ENCODE measurements at places on chromosomes 7 and 10.
A peak's percentile ranks its signal among the peaks of the same experiment; 100 is the strongest.

GRCh38 chr10:34804306-34804705, 10.8 kb downstream of the PARD3 start:
- no peak for DNase-seq

DNA sequence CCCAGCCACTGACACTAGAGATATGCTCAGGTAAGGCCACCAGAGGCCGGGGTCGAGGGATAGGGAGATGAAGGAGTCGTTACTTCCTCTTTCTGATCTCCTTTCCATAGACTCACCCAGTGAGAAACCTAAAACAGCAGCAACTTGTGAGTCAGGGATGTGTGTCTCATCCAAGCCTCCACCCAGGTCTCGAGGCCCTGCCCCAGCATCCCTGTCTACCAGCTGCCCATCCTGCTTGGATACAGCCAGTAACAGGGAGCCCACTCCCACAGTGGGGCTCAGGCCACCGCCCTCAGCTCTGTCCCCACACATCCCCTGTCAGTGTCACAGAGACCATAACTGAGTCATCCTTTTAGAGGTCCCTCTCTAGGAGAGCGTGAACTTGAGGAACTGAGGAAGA, 49.6 kb upstream of the CHST15 start:
- DNase-seq = no peak

DNA sequence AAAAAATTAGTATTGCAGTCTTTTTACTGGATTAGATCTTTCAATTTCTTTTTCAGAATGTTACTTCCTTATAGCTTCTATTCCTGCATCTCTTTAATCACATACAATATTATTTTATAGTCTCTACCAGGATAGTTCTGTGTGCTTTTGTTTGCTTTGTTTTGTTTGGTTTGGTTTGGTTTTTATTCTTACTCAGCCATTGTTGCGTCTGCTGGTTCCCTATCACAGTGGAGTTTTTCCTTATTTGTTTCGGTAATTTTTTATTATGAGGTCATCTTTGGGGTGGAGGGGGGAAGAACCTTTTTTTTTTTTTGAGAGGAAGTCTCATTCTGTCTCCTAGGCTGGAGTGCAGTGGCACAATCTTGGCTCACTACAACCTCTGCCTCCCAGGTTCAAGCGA, 9.0 kb upstream of the BAIAP2L1 start:
- DNase-seq = no peak

DNA sequence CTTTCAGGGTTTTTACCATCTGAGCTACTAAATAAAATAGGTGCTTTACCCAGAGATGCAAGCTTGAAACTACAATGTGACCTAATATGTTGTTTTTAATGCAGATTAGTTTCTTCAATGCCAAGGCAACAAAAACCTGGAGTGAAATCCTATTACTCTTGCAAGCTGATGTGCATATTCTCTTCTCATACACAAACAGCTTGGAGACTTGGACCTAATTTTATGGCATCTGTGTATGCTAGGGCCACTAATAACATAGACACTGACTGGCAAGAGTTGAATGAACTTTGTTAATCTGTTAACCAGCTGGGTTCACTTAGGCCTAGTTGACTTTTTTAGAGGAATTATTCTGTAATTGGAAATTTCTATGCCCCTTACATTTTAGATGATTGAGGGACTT, 23.4 kb upstream of the SMIM30 start:
- no peak for DNase-seq

GRCh38 chr7:74002474-74003017, 25.4 kb upstream of the ELN start:
- no peak for DNase-seq

- no peak for DNase-seq
Measured at GRCh38 chr7:37674531-37674930, 9.0 kb upstream of the GPR141 start.

DNA sequence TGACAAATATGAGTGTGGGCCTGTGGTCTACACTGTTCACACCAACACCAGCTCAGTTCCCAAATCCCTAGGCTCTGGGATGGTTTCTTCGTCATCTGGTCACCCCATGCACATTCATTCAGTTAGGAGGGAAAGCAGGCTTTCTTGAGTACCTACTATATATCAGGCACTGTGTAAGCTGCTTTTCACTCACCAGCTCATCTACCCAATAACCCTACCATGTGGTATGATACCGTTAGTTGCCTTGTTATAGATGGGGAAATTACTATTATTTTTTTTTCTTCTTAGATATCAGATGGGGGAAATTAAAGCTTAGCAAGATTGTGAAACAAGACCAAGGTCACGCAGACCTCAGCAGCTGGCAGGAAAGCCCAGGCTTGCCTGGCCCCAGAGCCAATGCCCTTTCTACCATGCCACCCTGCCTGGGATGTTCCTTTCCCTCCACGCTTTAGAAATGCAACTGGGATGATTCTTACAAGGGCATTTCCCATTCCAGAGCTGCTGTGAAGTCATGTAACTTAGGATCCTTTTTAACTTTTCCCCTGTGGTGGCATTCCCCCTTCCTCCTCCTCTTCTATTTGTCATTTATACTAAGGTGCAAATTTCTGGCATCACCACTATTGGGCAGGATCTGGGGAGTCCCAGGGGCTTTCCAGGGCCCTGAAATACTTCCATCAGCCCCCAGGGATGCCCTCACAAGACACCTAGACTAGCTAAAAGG, 93.1 kb upstream of the EFCAB10 start:
- DNase-seq = no peak

DNA sequence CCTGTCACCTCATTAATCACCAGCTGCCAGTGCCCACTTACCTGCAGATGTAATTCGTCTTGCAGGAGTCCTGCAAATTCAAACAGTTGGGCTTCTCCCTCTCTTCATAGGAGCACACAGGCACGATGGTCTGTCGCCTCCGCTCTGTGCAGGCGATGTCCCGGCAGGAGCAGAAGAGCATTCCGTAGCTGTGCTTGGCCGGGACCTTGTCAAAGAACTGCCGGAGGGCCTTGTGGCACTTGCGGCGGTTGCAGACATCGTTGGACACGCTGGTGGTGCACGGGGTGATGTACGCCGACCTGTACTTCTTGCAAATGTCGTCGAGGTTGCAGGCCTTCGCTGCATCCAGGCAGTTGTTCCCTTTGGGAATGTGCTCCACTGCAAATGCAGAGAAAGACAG, 147.8 kb downstream of the GFRA1 start:
- no peak for DNase-seq

DNA sequence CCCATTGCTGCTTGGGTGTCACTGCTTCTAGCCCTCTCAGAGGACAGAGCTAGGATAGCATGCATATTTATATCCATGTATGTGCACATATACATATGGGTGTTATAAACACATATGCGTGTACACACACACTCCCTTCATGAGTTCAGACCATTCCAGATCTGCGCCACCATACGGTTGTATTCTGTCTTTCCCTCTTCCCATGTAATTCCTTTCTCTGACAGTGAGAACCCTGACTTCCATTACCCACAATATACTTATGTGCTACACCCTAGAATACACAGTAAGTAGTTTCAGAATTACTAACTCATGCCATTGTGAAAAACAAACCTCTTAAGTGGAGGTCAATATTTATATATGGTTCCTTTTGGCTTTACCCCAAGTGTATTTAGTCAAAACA, 116.6 kb upstream of the SAMD8 start:
- DNase-seq = peak; percentile 92

DNA sequence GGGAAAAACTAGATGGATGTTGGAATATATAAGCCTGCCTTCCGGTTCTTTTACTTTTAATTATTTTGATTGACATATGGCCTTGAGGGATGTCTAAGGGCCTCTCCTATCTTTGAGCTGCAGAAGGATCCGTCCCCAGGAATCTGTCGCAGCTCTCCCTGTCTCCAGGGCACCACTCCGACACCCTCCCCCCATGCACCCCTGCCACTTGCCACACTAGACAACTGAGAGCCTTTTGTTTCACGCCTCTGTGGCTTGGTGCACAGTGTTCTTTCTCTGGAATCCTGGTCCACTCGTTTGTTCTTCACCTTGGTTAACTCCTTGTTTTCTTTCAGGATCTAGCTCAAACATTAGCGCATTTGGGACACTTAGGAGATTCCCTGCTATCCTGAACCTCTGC, 124.1 kb upstream of the EFCAB10 start:
- DNase-seq = no peak

DNA sequence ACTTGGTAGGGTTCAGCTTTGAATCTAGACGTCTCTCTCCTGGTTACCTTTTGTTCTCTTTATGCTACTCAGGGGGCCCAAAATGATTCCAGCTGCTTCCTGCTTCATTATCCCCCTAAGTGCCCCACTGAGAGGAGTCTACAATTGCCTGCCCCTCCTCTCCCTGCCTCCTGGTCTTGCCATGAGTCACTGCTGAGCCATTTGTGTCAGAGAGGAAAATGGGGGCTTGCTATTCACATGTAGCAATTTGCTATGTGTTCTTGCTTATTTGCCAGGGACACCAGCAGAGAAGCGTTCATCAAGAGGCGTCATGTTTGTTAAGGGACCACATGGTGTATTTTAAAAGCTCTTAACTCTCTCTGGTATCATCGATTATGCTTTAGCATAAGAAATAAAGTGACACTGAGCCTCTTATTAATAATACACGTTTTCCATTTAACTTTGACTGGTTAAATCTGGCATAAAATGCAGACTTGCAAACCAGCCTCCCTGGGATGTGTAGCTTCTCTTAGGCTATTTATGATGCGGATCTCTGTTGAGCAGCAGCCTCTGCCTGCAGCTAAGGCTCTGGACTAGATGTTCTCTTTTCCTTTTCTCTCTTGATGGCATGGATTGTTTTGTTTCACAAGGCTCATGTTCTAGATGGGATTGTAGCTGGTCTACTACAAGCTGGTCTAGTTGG, 239.3 kb downstream of the AUTS2 start:
- peak; percentile 98 for DNase-seq

GRCh38 chr10:101146392-101147251, 15.5 kb downstream of the TLX1 start:
- no peak for DNase-seq

GRCh38 chr10:72834183-72834825, 59.2 kb upstream of the OIT3 start:
- DNase-seq = peak; percentile 12

DNA sequence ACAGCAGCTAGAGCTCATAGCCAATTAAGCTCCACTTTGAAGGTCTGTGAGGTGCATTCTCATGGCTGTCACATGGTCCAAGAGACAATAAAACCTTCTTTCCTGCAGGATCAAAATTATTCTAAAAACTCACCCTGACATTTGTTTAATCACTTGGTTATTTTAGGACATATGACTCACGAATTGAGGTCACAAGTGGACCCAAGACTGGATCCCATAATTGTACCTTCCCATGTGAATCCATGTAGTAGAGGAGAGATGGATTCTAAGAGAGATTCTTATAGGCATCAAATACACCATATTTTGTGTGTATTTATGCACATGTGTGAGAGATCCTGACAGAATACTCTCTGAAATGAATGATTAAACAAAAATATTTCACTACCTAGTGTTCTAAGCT, 18.1 kb downstream of the POLR1F start:
- DNase-seq = no peak

- DNase-seq = no peak
Measured at GRCh38 chr10:3099291-3100092, 32.1 kb downstream of the PFKP start.

DNA sequence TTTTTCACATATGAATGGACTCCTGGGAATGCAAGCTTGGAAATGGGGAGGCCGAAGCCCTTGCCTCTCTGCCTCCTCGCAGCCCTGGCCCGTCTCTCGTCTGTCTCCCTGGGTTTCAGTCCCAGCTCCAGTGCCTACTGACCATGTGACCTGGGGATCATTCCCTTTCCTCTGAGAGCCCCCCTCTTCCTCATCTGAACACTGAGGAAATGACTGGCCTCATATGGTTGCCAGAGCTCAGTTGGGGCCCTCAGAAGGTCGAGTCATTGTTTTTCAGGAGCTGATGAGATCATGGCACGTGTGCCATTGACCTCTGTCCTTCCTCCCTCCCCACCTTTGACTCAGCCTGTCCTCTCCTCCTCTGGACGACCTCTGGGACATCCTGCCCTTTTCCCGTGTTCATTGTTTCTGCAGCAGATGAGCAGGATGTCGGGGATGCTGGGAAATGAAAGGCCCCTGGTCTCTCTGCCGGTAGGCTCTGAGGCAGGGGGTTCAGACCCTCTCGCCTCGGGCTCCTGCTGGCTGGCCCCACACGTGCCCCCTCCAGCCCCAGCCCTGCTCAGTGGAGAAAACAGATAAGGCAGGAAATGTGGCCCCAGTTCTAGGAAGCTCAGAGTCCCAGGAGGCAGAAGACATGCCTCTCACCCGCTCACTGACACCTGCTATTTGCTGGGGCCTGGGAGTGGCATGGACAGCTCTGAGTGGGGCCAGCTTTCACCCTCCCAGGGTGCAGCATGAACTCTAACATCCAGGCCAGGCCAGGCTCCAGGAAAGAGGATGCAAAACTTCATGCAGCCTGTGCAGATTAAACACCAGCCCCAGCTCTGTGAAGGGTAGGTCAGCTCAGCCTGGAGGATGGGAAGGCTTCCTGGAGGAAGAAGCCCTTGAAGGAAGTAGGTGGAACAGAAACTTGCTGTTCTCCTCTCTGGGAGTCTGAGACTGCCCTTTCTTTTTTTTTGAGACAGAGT, 8.3 kb upstream of the PPP1R35 start:
- no peak for DNase-seq

GRCh38 chr7:50923476-50923875, 140.8 kb upstream of the GRB10 start:
- no peak for DNase-seq

DNA sequence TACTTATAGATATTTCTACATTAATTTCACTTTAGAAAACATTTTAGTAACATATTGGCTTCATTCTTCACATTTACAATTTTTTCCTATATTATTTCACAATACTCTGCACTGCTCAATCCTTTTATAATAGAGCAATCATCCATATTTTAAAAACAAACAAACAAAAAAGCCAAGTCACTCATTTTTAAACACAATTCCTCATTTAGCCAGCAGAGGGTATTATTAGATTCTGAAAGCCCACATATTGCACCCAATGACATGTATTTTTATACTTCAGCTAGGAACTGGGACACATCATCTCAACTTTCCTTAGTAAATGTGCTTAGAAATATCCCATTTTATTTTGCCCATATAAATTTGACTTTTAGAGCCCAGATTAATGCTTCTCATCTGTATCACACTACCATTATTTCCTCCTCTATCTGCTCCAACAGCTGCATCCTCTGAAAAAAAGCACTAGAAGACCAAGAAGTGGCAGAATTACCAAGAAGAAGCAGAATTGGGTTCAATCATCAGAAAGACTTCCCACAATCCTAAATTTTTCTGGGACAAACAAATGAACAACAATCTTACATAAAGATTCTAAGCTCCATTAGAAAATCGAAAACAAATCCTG, 29.5 kb downstream of the CTNNA3 start:
- DNase-seq = no peak

GRCh38 chr10:30187010-30187409, 127.6 kb upstream of the JCAD start:
- DNase-seq = no peak

GRCh38 chr10:71270301-71271220, 48.5 kb upstream of the SLC29A3 start:
- DNase-seq = peak; percentile 1

- DNase-seq = no peak
Measured at GRCh38 chr7:77399816-77400215, 16.3 kb downstream of the GSAP start.

DNA sequence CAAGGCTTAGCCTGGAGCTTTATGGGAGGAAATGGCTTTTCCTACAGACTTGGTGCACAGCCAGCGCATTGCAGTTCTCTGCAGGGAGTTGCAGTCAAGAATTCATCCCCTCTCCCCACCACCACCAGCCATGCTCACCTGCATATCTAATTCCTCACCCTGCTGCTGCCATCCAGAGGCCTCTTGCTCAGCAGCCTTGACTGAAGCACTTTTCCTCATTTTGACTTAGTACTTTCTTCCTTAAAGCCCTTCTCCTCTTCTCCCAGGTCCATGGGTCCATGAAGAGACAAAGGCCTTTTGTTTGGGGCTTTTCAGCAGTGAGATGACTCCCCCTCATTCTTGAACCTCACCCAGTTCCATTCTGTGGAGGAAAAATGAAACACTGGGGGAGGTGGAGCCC, 39.7 kb upstream of the GPR141 start:
- DNase-seq = no peak
